Activated T-helper 2 cell treated with anti-CD3 and anti-CD28 coated beads, Interferon-gamma antibody, Interleukin-2, Interleukin-4, amounts not matched to agents 10 μg/mL and 5 μg/mL and 100 μg/mL, durations not matched to agents 14 hours and 24 hours and 36 hours (primary cell): ENCODE measurements at places on chromosomes 7 and 10. TPM values are rescaled to one million over a fixed set of nuclear protein-coding genes. Genes with fewer than 3 reads are reported as not detected.

DNA sequence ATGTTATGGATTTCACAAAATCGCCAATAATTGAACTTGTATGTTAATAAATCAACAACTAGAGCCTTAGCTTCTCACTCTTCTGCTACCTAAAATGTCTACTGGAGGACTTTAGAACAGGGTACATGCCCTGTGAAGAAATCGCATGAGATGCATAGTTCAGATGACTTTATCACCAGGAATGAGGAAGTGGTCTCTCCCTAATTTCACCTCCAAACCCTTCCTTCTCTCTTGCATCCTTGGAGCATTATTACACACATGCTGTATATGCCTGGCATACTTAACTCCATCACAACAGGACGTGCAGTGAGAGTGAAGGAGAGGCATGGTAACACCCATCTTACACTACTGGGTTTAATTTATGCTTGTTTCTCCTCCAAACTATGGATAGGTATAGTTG is 27.8 kb downstream of the RHEB start:
- DNase-seq, result no peak

GRCh38 chr7:137443616-137444015 is 100.1 kb upstream of the PTN start:
- no peak for DNase-seq

- no peak for DNase-seq
Observed at GRCh38 chr10:107924458-107924857, 760.0 kb upstream of the SORCS1 start.

- DNase-seq, result no peak
Observed at GRCh38 chr10:110617425-110618229, 26.5 kb upstream of the RBM20 start.

- no peak for DNase-seq
Observed at GRCh38 chr7:111927353-111928019, 278.7 kb downstream of the DOCK4 start.

- no peak for DNase-seq
Observed at GRCh38 chr10:20986049-20986448, 88.9 kb upstream of the NEBL start.

GRCh38 chr7:106277976-106278375 is 6.8 kb downstream of the NAMPT start:
- no peak for DNase-seq

DNA sequence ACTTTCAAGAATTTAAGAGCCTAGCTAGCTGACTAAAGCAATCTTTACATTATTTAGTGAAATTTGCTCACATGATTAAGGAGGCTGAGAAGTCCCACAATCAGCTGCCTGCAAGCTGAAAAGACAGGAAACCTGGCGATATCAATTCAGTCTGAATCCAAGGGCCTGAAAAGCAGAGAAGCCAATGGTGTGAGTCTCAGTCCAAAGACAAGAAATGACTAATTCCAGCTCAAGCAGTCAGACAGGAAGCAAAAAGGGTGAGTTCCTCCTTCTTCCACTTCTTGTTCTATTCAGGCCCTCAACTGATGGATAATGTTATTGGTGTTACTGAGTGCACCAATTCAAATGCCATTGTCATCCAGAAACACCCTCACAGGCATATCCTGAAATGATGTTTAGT is 1231.6 kb upstream of the CELF2 start:
- DNase-seq, result no peak

The ASAH2 gene
- total RNA-seq, result 1.7 TPM in 2 replicates

The SPDYE2B gene
- not detected in 2 replicates for total RNA-seq

The GPR15LG gene
- total RNA-seq, result not detected in 2 replicates

The PRF1 gene
- total RNA-seq, result 67.7 and 69.6 TPM in 2 replicates

The MRM2 gene
- total RNA-seq, result 40.0 and 40.5 TPM in 2 replicates
